ENCODE measurements at places on chromosomes 11 and 22. TPM values are rescaled to one million over a fixed set of nuclear protein-coding genes. Genes with fewer than 3 reads are reported as not detected.

The CRACR2B gene
- 29.0 TPM for total RNA-seq

The RASD2 gene
- 0.53 TPM for total RNA-seq

The MRGPRF gene
- total RNA-seq, result 4.0 TPM

The ACTN3 gene
- total RNA-seq, result 45.7 TPM

The SCARF2 gene
- 10.8 TPM for total RNA-seq

The STARD10 gene
- total RNA-seq, result 24.7 TPM

The MADD gene
- 36.9 TPM for total RNA-seq

The OSM gene
- total RNA-seq, result not detected

The DEFB131B gene
- total RNA-seq, result not detected

The CNIH2 gene
- total RNA-seq, result 11.8 TPM

The LIN7C gene
- total RNA-seq, result 41.3 TPM

The OR52A1 gene
- 0.09 TPM for total RNA-seq

The CREB3L1 gene
- total RNA-seq, result 3.3 TPM

DNA sequence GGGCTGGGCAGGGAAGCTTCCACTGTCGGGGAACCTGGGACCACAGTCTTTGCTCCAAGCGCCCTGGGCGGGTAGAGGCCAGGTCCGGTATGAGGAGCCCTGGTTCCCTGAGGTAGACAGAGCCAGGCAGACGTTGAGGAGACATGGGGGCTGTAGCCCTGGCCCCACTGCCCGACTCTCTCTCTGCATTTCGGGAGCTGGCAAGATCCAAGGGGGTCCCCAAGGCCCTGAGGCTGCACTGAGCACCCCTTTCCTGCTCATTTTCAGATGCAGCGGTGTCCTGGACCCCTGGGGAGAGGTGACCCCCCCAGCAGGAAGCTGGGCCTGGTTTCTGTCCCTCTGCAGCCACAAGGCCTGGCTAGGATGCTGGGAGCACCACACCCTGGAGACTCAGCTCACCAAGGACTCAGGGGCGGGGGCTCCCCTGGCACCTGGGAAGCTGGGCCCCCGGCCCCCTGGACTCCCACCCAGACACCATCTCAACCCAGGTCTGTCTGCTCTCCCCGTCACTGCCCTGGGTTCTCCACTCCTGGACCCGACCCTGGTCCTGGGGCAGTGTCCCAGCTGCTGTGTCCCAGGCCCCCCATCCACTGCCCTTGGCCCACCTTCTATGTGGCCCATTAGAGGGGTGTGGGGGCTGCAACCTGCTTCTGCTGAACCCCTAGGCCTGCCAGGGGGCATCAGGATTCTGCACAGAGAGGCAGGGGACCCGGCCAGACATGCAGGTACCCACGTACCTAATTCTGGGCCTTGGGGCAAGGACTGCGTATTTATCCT lies 15.0 kb upstream of the MUC6 start:
- H3K27ac ChIP-seq, result no peak overlapping the region
- no peaks in the 10 kb centered on the region for H3K36me3 ChIP-seq
- DNase-seq, result no peak
- H3K4me3 ChIP-seq, result no peak overlapping the region
- H3K4me1 ChIP-seq, result no peaks in the 10 kb centered on the region

- no peaks in the 10 kb centered on the region for H3K4me1 ChIP-seq
- no peaks in the 10 kb centered on the region for H3K36me3 ChIP-seq
- no peak for DNase-seq
- H3K4me3 ChIP-seq, result no peak overlapping the region
- no peaks in the 10 kb centered on the region for H3K27me3 ChIP-seq
Observed at GRCh38 chr11:23010790-23011335, 150.6 kb upstream of the CCDC179 start.

- peaks cover 5% of the 10 kb centered on the region for H3K4me1 ChIP-seq
- H3K36me3 ChIP-seq, result peaks cover 69% of the 10 kb centered on the region
- no peak for DNase-seq
- H3K27me3 ChIP-seq, result no peaks in the 10 kb centered on the region
- no peak overlapping the region for H3K4me3 ChIP-seq
- no peak overlapping the region for H3K27ac ChIP-seq
Observed at GRCh38 chr11:7668911-7669310, 4.4 kb downstream of the CYB5R2 start.

- H3K27ac ChIP-seq, result no peak overlapping the region
- no peaks in the 10 kb centered on the region for H3K27me3 ChIP-seq
- no peak for DNase-seq
- H3K36me3 ChIP-seq, result peaks cover 3% of the 10 kb centered on the region
- no peaks in the 10 kb centered on the region for H3K4me1 ChIP-seq
Observed at GRCh38 chr11:90614318-90614717, 391.5 kb upstream of the CHORDC1 start.

GRCh38 chr11:68047437-68048290 lies 8.8 kb downstream of the TCIRG1 start:
- DNase-seq, result no peak
- H3K27ac ChIP-seq, result no peak overlapping the region
- no peaks in the 10 kb centered on the region for H3K27me3 ChIP-seq
- H3K36me3 ChIP-seq, result no peaks in the 10 kb centered on the region
- H3K4me1 ChIP-seq, result no peaks in the 10 kb centered on the region

DNA sequence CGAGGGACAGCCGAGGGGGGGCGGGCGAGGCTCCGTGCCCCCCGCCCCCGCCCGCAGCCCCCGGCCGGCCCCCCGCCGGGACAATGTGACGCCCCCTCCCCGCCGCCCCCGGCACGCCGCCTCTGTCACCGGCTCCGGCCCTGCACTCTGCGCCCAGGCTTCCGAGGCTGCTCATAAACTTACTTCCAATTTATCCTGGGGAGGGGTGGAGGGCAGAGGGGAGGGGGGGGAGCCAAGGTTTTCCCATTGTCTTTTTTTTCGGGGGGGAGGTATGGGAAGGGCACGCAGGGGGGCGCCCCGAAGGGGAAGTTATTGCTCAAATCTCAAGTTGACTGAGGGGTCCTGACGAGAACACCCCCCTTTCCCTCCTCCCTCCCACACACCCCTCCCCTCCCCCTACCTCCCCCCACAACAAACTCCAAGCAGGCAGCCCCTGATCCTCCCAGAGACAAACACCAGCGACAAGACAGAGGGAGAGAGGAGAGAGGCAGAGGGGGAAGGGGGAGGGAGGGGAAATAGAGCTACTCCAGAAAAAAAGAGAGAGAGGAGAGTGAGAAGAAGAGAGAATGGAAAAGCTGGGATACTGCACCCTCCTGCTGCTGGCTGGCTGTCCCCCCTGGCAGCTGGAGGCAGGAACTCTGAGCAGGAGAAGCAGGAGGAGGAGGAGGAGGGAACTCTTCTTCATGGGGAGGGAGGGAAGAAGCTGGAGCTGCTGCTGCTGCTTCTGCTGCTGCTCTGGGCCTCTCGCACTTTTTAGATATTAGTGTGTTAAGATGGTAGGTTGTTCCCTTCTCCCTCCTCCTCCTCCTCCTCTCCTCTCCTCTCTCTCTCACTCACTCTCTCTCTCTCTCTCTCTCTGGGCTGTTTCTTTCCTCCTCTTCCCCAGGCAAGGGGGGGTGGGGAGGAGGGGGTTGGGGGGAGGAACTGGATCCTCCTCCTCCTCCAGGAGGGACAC lies 631 bp downstream of the PHF21A start:
- no peaks in the 10 kb centered on the region for H3K36me3 ChIP-seq
- H3K4me3 ChIP-seq, result peak overlapping the region; percentile 92
- peak overlapping the region; percentile 81 for H3K27ac ChIP-seq
- H3K27me3 ChIP-seq, result no peaks in the 10 kb centered on the region

DNA sequence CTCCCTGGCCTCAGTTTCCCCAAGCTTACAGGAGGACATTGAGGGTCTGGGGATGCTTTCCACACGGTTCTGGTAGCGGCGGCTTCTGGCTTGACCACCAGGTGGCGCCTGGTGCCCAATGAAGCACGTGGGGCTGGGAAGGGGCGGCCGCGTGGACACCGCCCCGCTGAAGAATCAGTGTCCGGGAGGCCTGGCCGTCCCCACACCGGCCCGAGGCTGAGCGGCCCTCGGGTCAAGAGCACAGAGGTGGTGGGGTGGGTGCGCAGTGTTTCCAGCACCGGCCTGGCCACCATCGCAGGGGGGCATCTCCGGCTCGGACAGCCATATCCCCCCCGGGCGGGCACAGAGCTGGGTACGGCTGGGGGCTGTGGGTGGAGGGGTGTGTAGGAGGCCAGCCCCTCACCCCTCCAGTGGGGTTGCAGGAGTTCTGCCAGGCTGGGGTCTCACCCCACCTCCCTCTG lies 27.8 kb upstream of the PPARA start:
- H3K4me1 ChIP-seq, result no peaks in the 10 kb centered on the region
- H3K27me3 ChIP-seq, result no peaks in the 10 kb centered on the region
- H3K36me3 ChIP-seq, result no peaks in the 10 kb centered on the region
- no peak overlapping the region for H3K4me3 ChIP-seq
- no peak overlapping the region for H3K27ac ChIP-seq

DNA sequence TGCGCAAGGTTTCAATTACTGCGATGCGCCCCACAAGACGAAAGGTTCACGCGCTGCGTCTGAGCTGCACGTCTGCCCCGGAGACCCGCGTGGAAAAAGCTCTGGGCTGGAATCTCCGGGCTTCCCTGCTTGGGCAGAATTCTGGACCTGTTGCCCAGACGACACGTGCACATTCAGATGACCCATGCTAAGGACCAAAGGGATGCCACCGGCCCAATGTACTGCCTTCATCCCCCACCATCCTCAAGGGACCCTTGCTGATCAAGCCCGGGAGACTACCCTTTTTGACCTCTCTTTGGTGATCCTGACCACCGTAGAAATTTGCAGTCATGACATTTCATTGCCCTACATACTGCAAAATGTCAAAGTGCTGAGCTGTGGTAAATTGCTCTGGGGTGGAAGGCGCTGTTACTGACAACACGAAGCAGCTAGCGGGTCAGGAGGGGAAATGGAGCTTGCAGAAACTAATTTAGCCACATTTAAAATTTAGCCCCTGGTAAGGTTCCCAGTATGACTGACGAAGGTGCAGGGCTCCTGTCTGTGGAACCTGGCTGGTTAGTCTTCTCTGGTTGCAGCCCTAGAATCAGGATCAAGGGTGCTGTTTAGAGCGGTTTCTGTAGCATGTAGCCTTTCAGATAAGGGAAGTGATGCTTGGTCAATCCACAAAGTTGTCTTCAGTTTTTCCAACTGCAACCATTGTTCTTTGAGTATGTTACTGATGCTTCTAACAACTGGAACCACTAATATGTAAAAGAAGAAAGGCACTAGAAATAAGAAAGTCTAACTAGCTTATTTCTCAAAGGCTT lies 81.9 kb downstream of the PRR5L start:
- H3K4me3 ChIP-seq, result peak overlapping the region; percentile 97
- peaks cover 4% of the 10 kb centered on the region for H3K27me3 ChIP-seq
- no peak for DNase-seq
- no peaks in the 10 kb centered on the region for H3K36me3 ChIP-seq
- no peaks in the 10 kb centered on the region for H3K4me1 ChIP-seq
- H3K27ac ChIP-seq, result no peak overlapping the region

- H3K4me3 ChIP-seq, result no peak overlapping the region
- no peak for DNase-seq
- H3K27ac ChIP-seq, result no peak overlapping the region
- H3K4me1 ChIP-seq, result no peaks in the 10 kb centered on the region
Observed at GRCh38 chr11:106889718-106890117, 128.6 kb downstream of the GUCY1A2 start.

DNA sequence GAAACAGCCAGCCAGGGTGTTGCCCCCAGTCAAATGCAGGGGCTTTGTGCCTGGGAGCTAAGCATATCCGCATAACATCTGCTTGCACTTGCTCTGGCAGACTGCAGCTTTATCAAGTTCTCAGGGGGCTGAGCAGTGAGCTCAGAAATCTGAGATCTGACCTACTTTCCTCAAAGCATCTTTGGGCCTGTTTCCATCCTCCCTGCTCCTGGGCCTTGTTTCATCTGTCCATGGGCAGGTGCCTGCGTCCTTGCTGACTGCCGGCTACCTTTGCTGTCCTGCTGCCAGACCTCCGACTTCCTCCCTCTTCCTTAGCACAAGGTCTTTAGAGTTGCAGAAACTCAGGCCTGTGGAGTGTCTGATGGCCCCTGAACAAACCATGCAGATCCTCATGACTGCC lies 131.2 kb upstream of the B3GAT1 start:
- no peak overlapping the region for H3K4me3 ChIP-seq
- DNase-seq, result peak; percentile 24
- H3K36me3 ChIP-seq, result peaks cover 3% of the 10 kb centered on the region

- no peaks in the 10 kb centered on the region for H3K27me3 ChIP-seq
- no peaks in the 10 kb centered on the region for H3K4me1 ChIP-seq
Observed at GRCh38 chr22:46673205-46673604, 53.0 kb downstream of the GRAMD4 start.

GRCh38 chr22:41893591-41894375 lies 21.1 kb downstream of the SHISA8 start:
- peaks cover 85% of the 10 kb centered on the region for H3K36me3 ChIP-seq
- no peak for DNase-seq
- H3K27me3 ChIP-seq, result no peaks in the 10 kb centered on the region
- no peak overlapping the region for H3K27ac ChIP-seq
- H3K4me1 ChIP-seq, result no peaks in the 10 kb centered on the region

GRCh38 chr11:94049351-94049750 lies 28.2 kb downstream of the HEPHL1 start:
- no peaks in the 10 kb centered on the region for H3K4me1 ChIP-seq
- no peaks in the 10 kb centered on the region for H3K27me3 ChIP-seq
- no peak overlapping the region for H3K27ac ChIP-seq
- DNase-seq, result no peak
- no peak overlapping the region for H3K4me3 ChIP-seq

GRCh38 chr11:85348945-85349344 lies 278.2 kb downstream of the DLG2 start:
- no peaks in the 10 kb centered on the region for H3K27me3 ChIP-seq
- H3K36me3 ChIP-seq, result peaks cover 12% of the 10 kb centered on the region
- no peak overlapping the region for H3K4me3 ChIP-seq

GRCh38 chr11:90343673-90344072 lies 120.8 kb upstream of the CHORDC1 start:
- H3K36me3 ChIP-seq, result no peaks in the 10 kb centered on the region
- H3K4me1 ChIP-seq, result no peaks in the 10 kb centered on the region
- no peak overlapping the region for H3K27ac ChIP-seq

- H3K36me3 ChIP-seq, result peaks cover 16% of the 10 kb centered on the region
- peaks cover 15% of the 10 kb centered on the region for H3K4me1 ChIP-seq
- no peak overlapping the region for H3K4me3 ChIP-seq
- no peaks in the 10 kb centered on the region for H3K27me3 ChIP-seq
- H3K27ac ChIP-seq, result no peak overlapping the region
Observed at GRCh38 chr11:15562230-15562629, 447.5 kb downstream of the INSC start.

- peak; percentile 85 for DNase-seq
- H3K36me3 ChIP-seq, result no peaks in the 10 kb centered on the region
- H3K4me3 ChIP-seq, result peak overlapping the region; percentile 64
- H3K27me3 ChIP-seq, result no peaks in the 10 kb centered on the region
- peaks cover 14% of the 10 kb centered on the region for H3K4me1 ChIP-seq
Observed at GRCh38 chr11:18865951-18866350, 73.3 kb downstream of the MRGPRX1 start.
